Frontal cortex (tissue), 4 donors: ENCODE measurements at places on chromosomes 16 and 17. TPM values are rescaled to one million over a fixed set of nuclear protein-coding genes. Genes with fewer than 3 reads are reported as not detected.

OTOA gene
- 0.41 TPM for total RNA-seq

FOXO3B gene
- 9.4 TPM for total RNA-seq

TMEM92 gene
- total RNA-seq: not detected

SEZ6 gene
- 45.2 TPM for total RNA-seq

FBXO39 gene
- total RNA-seq: not detected

MYH1 gene
- not detected for total RNA-seq

CLEC10A gene
- total RNA-seq: not detected

EFCAB5 gene
- 2.9 TPM for total RNA-seq

SMPD3 gene
- 64.8 TPM for total RNA-seq

KIF18B gene
- 0.41 TPM for total RNA-seq

EPN3 gene
- 0.41 TPM for total RNA-seq

KLHL10 gene
- under 0.01 TPM for total RNA-seq

NDE1 gene
- 4.1 TPM for total RNA-seq

NPIPA8 gene
- total RNA-seq: 4.9 TPM

MYLK3 gene
- 0.41 TPM for total RNA-seq

NGFR gene
- total RNA-seq: 3.3 TPM

PPP1R9B gene
- 68.9 TPM for total RNA-seq

SLC5A11 gene
- not detected for total RNA-seq

SNX20 gene
- total RNA-seq: under 0.01 TPM

NRN1L gene
- not detected for total RNA-seq

CDYL2 gene
- 9.4 TPM for total RNA-seq

SLC5A10 gene
- not detected for total RNA-seq

TMEM238L gene
- total RNA-seq: not detected

FOXL1 gene
- total RNA-seq: 0.82 TPM

CCDC40 gene
- 6.5 TPM for total RNA-seq

ABCA9 gene
- 5.7 TPM for total RNA-seq

TSPAN10 gene
- total RNA-seq: not detected

C17orf50 gene
- total RNA-seq: 0.41 TPM

NHLRC4 gene
- 0.41 TPM for total RNA-seq

ELOB gene
- total RNA-seq: 128 TPM

SMIM5 gene
- total RNA-seq: under 0.01 TPM

GGNBP2 gene
- 67.7 TPM for total RNA-seq

PEMT gene
- total RNA-seq: 17.1 TPM

AIPL1 gene
- total RNA-seq: not detected

MEIOB gene
- 0.41 TPM for total RNA-seq

KIAA0753 gene
- total RNA-seq: 26.5 TPM

ATMIN gene
- total RNA-seq: 86.0 TPM

SPAG7 gene
- total RNA-seq: 27.7 TPM

ABCC12 gene
- total RNA-seq: 0.41 TPM

KRTAP3-1 gene
- not detected for total RNA-seq

HSD17B1 gene
- total RNA-seq: 1.6 TPM

USP36 gene
- 18.8 TPM for total RNA-seq
